ENCODE measurements at places on chromosomes 2 and 18. TPM values are rescaled to one million over a fixed set of nuclear protein-coding genes. Genes with fewer than 3 reads are reported as not detected.

DNA sequence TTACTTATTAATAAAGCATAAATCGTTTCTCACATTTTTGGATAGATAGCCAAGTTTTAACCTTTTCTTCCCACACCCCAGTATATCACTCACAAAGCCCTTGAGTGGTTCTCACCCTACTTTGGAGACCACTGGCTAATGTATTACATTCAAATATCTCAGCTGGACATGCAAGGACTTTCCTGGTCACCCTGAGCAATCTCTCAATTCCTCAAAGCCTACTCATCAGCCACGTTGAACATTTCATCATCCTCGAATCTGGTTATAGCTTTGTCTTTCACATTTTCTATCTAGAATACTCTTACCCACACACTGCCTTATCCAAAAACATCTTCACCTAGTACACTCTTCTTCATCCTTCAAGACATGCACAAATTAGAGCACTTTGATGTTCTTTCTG lies 71.1 kb upstream of the MAPRE2 start:
- no peak for DNase-seq

DNA sequence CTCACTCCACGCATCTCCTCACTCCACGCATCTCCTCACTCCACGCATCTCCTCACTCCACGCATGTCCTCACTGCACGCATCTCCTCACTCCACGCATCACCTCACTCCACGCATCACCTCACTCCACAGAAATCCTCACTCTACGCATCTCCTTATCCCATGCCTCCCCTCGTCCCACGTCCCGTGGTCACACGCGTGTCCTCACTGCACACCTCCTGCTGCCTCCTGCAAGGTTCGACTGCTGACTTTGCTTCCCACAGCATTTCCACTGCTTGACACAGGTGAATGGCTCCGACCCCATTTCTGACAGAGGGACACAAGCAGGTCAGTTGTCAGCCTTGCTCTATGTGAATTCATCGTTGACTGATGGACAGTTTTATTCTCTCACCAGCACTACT lies 103.0 kb downstream of the USP40 start:
- peak; percentile 33 for DNase-seq

DNA sequence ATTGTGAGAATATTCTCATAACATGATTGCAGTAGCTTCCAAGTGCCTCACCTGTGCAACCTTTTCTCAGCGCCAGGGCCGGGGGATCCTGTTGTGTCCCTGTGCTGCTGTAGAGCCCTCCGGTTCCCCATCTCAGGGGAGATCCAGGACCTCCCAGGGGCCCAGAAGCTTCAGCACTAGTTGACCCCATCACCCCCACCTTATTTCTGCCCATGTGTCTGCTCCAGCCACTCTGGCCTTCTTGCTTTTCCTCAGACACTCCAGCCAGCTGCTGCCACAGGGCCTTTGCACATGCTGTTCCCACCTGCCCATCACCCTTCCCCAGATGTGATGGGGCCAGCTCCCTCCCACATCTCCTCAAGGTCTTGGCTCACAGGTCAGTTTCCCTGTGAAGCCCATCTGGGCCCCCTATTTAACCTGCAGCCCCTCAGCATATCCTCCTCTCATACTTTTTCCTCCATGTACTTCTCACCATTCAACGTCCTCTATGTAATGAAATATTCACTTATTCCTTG lies 226.5 kb downstream of the SEPTIN10 start:
- peak; percentile 41 for DNase-seq

GRCh38 chr2:220034426-220035130 lies 407.1 kb downstream of the SLC4A3 start:
- DNase-seq, result no peak

DNA sequence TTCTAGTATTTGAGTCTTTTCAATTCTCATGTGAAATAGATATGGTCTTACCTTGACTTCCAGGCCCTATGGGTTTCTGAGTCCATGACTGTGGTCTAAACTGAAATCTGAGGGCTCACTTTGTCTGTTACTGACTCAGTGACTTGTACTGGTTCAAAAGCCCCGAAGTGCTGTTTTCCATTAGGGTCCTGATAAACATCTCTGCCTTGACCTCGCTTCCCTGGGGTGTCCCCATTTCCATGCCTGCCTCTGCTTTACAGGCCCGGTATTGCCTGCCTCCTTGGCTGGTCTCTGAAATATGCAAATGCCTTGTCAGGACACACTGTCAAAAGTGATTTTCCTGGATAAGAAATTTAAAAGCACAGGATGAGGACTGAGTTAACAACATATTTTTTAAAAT lies 538.8 kb downstream of the SOCS6 start:
- DNase-seq, result no peak

DNA sequence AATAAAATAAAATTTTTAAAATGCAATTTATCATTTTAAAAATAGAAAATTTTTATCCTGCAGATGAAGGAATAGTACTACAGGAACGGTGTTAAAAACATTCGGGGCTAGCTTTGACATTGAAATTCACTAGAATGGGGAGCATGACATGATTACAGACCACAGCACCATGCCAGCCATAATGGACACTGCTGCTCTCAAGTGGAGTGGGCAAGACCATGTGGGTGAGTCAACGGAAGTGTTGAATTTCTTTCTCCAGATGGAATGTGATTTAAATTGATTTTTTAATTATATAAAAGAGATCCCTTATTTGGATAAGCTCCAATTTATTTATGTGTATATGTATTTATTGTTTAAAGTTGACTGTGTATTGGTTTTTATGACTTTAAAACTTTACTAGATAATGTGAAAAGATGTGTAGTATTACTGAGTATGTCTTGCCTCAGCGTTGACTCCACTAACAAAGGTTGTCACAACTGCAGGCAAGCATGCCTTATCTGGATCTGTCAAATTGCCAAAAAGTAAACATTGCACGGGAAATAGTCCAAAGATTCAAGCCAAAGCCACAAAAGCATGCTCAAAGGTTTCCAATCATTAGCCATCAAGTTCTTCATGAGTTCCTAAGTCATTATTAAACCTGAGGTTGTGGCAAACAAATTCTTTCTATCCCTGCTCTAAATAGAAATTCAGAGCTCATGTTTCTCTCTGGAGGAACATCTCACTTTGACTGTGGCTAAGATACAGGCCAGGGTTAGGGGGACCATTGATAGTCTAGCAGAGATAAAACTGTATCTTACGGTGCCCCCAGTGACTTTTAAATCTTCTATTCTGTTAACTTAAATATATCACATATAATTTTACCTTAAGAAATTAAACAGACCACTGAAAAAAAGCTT lies 536.9 kb downstream of the TMX3 start:
- no peak for DNase-seq

GRCh38 chr2:128362889-128363228 lies 44.2 kb upstream of the HS6ST1 start:
- DNase-seq, result no peak

The ANKRD62 gene
- polyA plus RNA-seq, result not detected

The PSTPIP2 gene
- polyA plus RNA-seq, result 18.3 TPM

The POTEC gene
- polyA plus RNA-seq, result not detected
